Central memory CD8-positive, alpha-beta T cell (primary cell): ENCODE measurements at places on chromosomes 1 and 21.
A peak's percentile ranks its signal among the peaks of the same experiment; 100 is the strongest.

DNA sequence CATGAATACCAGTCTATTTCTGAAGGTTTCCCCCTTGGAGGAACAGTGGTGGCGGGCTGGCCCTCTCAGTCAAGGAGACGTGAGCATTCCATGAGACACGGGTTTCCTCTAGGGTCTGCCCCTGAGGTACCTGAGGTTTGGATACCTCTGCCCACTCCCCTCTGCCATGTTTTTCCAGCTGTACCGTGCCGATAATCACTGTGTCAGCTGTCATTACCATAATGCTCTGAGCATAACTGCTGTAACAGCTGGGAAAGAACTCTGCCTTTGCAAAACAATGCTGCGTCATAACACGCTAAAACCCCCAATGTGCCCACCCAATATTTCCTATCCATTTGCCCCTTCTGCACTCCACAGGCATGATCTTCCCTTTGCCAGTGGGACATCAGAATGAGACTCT lies 425.1 kb downstream of the KIF26B start:
- H3K4me1 ChIP-seq, result no peaks in the 10 kb centered on the region
- H3K27me3 ChIP-seq, result peaks cover 44% of the 10 kb centered on the region
- no peaks in the 10 kb centered on the region for H3K36me3 ChIP-seq
- no peak for DNase-seq

DNA sequence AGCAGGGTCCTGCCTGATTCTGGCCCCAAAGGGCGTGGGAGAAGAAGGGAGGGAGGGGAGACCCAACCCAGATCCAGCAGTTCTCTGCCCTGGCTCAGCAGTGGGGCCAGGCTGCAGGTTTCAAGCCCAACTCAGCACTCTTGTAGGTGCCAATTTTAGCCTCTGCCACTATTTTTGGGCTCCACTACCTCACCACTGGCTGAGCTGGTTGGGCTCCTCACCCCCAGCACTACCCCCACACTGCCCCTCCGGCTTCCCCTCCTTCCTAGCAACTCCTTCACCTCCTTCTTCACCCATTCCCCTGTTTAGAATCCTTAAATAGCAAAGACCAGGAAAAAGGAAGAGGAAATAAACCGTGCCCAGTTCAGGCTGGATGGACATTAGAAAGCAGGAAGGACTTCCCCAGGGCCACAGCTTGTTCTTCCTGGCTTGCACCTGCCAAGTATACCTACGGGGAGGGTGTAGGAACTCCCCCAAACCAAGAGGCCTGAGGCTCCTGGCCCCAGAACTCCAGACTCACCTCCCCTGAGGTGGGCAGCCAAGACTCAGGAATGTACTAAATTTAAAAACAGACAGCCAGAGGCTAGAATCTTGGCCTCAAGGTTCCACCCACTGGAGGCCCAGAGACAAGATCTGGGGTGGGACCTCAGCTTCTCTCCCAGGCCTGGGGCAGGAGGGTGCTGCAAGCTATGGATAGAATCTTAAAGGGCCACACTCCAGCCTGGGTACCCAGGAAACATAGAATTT lies 1.4 kb upstream of the ARHGEF2 start:
- peaks cover 83% of the 10 kb centered on the region for H3K4me1 ChIP-seq
- H3K36me3 ChIP-seq, result peaks cover 13% of the 10 kb centered on the region
- no peak for DNase-seq
- H3K27me3 ChIP-seq, result no peaks in the 10 kb centered on the region

GRCh38 chr1:89502042-89502441 lies 22.6 kb upstream of the LRRC8B start:
- DNase-seq, result no peak
- no peak overlapping the region for H3K27ac ChIP-seq
- no peak overlapping the region for H3K4me3 ChIP-seq
- no peaks in the 10 kb centered on the region for H3K4me1 ChIP-seq
- no peaks in the 10 kb centered on the region for H3K36me3 ChIP-seq
- no peaks in the 10 kb centered on the region for H3K27me3 ChIP-seq

DNA sequence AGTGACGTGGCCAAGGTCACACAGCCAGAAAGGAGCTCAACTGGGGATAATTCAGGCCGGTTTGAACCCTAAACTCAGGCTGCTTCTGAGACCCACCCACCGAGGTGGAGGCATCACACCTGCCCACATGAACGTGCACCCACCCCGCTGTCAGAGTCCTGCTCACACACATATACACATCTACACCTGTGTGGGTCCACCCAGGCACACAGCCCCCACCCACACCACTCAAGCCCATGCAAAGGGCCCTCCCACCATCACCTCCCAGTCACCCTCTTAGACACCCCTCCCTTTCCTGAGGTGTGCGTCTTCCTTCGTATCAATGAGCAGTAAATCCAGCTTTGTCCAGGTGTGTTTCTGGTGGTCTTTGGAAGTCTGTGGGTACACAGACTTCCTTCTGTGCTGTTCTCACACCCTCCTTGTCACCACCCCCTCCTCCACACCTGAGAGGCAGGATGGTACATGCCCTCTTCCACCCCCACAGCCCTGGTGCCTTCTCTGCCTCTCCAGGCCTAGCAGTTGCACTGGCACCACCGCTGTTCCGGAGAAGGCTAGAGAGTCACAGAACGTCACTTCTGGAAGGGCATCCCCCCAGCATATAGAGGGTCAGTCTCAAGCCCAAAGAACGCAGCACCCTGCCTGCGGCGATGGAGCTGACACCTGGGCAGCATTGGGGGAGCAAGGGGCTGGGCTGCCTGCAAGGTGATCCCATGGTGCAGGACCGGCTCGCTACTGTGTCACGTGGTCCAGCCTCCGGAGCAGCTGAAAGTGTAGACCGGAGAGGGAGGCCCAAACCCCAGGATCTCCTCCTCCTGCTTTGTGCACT lies 18.9 kb upstream of the FAM131C start:
- no peak for DNase-seq
- no peak overlapping the region for H3K4me3 ChIP-seq
- H3K36me3 ChIP-seq, result peaks cover 4% of the 10 kb centered on the region
- H3K27ac ChIP-seq, result no peak overlapping the region
- H3K27me3 ChIP-seq, result peaks cover 10% of the 10 kb centered on the region
- H3K4me1 ChIP-seq, result peaks cover 6% of the 10 kb centered on the region

DNA sequence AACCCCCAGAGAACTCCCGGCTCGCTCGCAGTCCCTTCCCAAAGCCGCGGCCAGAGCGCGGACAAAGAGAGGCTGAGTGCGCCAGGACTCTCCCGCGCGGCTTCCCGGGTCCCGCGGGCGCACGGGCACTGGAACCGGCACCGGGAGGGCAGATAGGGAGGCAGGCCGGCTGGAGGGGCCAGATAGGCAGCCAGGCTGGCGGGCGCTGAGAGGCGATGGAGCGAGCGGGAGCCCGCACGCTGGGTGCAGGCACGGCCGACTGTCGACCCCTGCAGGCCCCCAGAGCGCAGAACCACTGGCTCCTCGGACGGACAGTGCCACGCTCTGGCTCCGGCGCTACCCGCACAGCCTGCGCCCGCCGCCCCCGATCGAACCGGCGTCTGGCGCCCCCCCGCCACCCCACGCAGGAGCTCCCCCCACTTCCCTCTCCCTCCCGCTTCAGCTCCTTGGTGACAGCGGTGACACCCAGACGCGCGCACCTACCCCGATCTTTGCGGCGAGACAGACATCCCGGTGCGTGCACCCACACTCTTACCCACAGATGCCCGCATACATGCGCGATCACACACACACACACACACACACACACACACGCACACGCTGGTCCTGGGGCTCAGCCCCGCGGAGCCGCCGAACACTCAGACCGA lies 534 bp downstream of the SLC6A9 start:
- H3K4me1 ChIP-seq, result peaks cover 16% of the 10 kb centered on the region
- H3K27ac ChIP-seq, result peak overlapping the region; percentile 74
- peak; percentile 41 for DNase-seq
- H3K36me3 ChIP-seq, result peaks cover 10% of the 10 kb centered on the region
- no peaks in the 10 kb centered on the region for H3K27me3 ChIP-seq
- H3K4me3 ChIP-seq, result peak overlapping the region; percentile 83

DNA sequence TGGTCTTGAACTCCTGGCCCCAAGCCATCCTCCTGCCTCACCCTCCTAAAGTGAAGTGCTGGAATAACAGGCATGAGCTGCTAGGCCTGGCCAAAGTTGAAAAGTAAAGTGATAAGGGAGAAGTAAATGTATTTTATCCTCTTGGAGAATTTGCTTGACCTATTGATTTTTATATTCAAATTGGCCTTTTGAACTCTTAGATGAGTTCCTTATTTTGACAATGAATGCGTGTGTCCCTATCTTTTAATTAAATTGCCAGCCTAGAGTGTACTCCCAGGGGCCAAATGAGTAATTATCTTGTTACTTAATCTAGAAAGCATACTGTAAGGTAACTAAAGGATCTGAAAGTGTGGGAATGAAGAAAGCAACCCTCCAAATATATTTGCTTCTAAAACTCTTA lies 11.4 kb downstream of the RNF11 start:
- DNase-seq, result no peak
- no peak overlapping the region for H3K27ac ChIP-seq
- peaks cover 4% of the 10 kb centered on the region for H3K36me3 ChIP-seq
- H3K4me3 ChIP-seq, result no peak overlapping the region
- peaks cover 55% of the 10 kb centered on the region for H3K4me1 ChIP-seq

DNA sequence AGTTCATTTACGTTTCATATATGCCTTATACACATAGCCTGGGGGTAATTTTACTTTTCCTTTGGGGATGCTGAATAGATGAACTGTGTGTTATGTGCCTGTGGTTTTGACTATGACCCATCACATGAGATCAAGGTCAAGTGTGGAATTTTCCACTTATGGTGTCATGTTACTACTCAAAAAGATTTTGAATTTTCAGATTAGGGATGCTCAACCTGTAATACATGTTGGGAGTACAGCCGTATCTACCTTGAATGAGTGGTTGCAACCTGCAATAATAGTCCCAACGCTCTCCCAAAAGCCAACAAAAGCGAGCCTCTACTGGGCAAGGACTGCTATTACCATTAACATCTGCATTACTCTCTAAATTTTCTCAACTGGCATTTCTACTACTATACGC lies 68.5 kb upstream of the SDC3 start:
- peaks cover 46% of the 10 kb centered on the region for H3K4me1 ChIP-seq
- no peak overlapping the region for H3K4me3 ChIP-seq
- no peaks in the 10 kb centered on the region for H3K27me3 ChIP-seq
- peak overlapping the region; percentile 75 for H3K27ac ChIP-seq
- peaks cover 56% of the 10 kb centered on the region for H3K36me3 ChIP-seq
- no peak for DNase-seq

GRCh38 chr1:36561361-36561724 lies 78.6 kb upstream of the CSF3R start:
- H3K4me1 ChIP-seq, result no peaks in the 10 kb centered on the region
- no peak for DNase-seq
- no peak overlapping the region for H3K4me3 ChIP-seq
- H3K27ac ChIP-seq, result no peak overlapping the region
- H3K27me3 ChIP-seq, result peaks cover 24% of the 10 kb centered on the region

DNA sequence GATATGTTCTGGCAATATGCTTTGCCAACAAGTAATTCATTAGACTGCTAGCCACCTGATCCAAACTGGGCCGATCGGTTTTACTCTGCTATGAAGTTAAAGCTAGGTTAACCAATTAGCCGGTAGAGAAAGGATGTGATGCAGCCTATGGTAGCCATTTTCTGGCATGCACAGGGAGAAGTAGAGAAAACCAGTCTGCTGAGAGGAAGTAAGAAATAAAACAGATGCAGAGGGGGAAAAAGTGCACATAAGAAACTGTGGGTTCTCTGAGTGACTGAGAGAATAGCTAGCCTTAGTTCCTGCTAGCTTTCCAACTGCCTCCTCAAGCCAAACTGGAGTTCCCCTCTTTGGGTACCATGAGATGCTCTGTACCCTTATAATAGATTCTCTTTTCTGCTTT lies 52.8 kb downstream of the ARID4B start:
- no peaks in the 10 kb centered on the region for H3K27me3 ChIP-seq
- peaks cover 18% of the 10 kb centered on the region for H3K36me3 ChIP-seq
- peak overlapping the region; percentile 79 for H3K27ac ChIP-seq
- peak overlapping the region; percentile 9 for H3K4me3 ChIP-seq

- no peak for DNase-seq
- H3K27me3 ChIP-seq, result no peaks in the 10 kb centered on the region
- H3K27ac ChIP-seq, result peak overlapping the region; percentile 85
- peak overlapping the region; percentile 76 for H3K4me3 ChIP-seq
These were observed 59.8 kb upstream of the MORC3 start for GRCh38 chr21:36260030-36260787.

GRCh38 chr1:43935711-43936427 lies 2.3 kb downstream of the ARTN start:
- no peak overlapping the region for H3K27ac ChIP-seq
- peak overlapping the region; percentile 36 for H3K4me3 ChIP-seq
- H3K4me1 ChIP-seq, result peaks cover 6% of the 10 kb centered on the region

DNA sequence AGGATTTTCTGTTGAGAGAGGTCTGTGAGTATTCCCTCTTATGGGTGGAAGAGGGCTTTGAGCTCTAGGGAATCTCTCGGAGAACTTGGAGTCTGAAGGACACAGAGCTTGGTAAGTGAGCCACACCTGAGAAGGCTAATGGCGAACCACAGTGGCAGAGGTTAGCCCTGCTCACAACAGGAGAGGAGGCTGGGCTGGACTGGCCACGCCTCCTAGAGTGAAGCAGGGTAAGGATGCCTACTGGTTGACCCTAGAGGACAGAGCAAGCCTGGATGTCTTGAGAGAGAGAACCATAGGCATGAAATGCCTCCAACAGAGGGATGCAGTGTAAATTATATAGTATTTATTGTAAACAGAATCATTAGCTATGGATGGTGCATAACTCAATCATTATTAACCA lies 232.6 kb downstream of the PCP4 start:
- no peak overlapping the region for H3K4me3 ChIP-seq
- H3K36me3 ChIP-seq, result no peaks in the 10 kb centered on the region
- H3K4me1 ChIP-seq, result no peaks in the 10 kb centered on the region
- no peak for DNase-seq
- H3K27ac ChIP-seq, result no peak overlapping the region
- no peaks in the 10 kb centered on the region for H3K27me3 ChIP-seq

DNA sequence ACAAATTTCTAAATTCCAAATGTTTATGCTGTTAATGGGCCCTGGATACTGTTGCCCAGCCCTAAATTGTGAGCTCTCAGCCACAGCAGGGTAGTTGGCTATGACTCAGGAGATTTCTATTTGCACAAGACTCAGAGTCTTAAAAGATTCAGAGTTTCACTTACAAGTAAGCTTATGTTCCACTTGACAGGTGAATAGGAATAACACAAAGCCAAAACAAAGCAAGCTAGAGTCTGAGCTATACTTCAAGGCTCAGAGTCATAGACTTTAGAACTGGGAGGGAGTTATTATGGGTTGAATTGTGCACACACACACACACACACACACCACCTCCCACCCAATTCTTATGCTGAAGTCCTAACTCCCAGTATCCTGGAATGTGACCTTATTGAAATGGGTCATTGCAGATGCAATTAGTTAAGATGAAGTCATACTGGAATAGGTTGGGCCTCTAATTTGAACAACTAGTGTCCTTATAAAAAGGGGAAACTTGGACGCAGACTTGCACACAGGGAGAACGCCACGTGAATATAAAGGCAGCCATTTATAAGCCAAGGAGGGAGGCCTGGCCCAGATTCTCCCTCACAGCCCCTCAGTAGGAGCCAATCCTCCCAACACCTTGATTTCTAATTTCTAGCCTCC lies 30.2 kb downstream of the PRDX6 start:
- no peaks in the 10 kb centered on the region for H3K27me3 ChIP-seq
- H3K4me1 ChIP-seq, result no peaks in the 10 kb centered on the region
- H3K4me3 ChIP-seq, result no peak overlapping the region
- no peaks in the 10 kb centered on the region for H3K36me3 ChIP-seq

- H3K4me3 ChIP-seq, result no peak overlapping the region
- peaks cover 2% of the 10 kb centered on the region for H3K36me3 ChIP-seq
- H3K27me3 ChIP-seq, result no peaks in the 10 kb centered on the region
- no peak for DNase-seq
- H3K4me1 ChIP-seq, result peaks cover 27% of the 10 kb centered on the region
These were observed 180.8 kb upstream of the CACYBP start for GRCh38 chr1:174818951-174819350.
